ENCODE measurements at places on chromosomes 7 and 10.

DNA sequence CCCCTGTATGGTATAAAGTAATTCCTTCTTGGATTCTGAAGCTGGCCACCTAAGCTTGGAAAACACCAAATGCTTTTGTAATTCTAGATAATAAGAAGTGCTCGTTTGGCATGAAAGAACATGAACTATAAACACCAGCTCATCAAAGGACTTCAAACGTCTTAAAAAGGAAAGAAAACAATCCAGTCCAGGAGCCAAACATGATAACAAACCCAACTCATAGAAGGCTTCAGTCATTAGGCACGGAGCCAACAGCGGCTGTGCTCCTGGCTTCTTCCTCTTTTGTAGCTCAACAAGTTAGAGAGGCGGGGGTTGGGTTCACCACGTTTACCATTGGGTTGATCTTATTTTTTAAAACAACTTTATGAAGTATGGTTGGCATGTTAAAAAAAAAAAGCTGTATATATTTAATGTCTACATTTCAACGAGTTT is 56.4 kb upstream of the ECHDC3 start:
- DNase-seq, result no peak

- DNase-seq, result no peak
Measured at GRCh38 chr7:44065431-44066110, at the start of gene PGAM2. Gene PGAM2 (minus strand): TSS chr7:44065567. CDS start chr7:44065529, 38 bp downstream.

- no peak for DNase-seq
Measured at GRCh38 chr7:159120540-159120919, 24.1 kb downstream of the VIPR2 start.

GRCh38 chr10:122407375-122408125 is 33.0 kb downstream of the PLEKHA1 start:
- no peak for DNase-seq

GRCh38 chr10:100976906-100977305 is 7.6 kb downstream of the SEMA4G start:
- DNase-seq, result no peak

DNA sequence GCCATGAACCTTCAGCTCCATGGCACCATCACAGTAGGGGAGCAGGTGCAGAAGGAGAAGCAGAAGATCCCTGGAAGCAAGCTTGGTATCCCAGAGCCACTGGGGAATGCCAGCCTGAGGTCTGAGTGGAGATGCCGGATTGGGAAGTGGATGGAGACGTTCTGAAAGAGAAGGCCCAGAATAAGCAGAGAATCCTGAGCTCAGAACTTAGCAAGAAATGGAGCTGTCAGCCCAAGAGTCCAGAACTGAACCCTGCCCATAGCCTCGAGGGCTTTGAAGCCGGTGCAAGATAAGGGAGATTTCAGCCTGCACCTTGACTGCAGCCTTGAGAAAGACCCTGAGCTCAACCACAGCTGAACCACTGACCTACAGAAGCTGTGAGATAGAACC is 13.9 kb upstream of the GDF10 start:
- DNase-seq, result no peak

DNA sequence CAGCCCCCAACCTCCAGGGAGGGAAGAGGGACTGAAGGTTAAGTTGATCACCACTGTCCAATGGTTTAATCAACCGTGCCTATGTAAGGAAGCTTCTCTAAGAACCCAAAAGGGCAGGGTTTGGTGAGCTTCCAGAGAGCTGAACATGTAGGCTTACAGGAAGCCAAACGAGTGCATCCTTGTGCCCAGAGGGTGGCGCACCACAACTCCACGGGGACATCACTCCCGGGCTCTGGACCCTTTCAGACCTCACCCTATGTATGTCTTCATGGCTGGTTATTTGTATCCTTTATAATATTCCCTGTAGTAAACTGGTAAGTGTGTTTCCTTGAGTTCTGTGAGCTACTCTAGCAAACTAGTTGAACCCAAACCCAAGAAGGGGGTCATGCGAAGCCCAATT is 11.5 kb upstream of the NFKB2 start:
- no peak for DNase-seq

- DNase-seq, result no peak
Measured at GRCh38 chr7:137040745-137041144, 172.3 kb downstream of the CHRM2 start.

GRCh38 chr7:39421251-39421650 is 145.0 kb upstream of the YAE1 start:
- no peak for DNase-seq

DNA sequence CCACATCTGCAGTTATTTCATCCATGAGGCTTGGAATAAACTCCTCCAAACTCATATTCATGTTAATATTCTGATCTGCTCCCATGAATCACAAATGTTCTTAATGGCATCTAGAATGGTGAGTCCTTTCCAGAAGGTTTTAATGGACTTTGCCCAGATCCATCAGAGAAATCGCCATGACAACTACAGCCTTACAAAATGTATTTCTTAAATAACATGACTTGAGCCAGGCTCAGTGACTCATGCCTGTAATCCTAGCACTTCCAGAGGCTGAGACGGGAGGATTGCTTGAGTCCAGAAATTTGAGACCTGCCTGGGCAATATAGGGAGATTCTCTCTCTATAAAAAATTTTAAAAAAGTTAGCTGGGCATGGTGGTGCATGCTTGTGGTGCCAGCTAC is 102.1 kb upstream of the TMEM168 start:
- DNase-seq, result no peak

DNA sequence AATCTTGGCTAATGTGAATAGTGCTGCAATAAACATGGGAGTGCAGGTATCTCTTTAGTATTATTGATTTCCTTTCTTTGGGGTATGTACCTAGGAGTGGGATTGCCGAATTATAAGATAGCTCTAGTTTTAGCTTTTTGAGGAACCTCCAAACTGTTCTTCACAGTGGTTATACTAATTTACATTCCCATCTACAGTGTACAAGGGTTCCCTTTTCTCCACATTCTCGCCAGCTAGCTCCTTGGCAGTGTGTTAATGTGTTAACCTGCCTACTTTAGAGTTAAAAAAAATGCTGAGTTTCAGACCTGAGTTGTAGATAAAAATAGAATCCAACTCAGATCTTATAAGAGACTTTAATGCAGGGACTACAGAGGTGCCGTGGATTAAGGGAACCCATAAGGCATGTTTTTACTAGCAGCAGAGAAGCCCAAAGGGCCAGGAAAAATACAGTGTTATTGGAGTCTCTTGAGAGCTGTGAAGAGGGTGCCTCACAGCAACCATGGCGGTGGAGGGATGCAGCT is 35.4 kb downstream of the CDK13 start:
- no peak for DNase-seq

DNA sequence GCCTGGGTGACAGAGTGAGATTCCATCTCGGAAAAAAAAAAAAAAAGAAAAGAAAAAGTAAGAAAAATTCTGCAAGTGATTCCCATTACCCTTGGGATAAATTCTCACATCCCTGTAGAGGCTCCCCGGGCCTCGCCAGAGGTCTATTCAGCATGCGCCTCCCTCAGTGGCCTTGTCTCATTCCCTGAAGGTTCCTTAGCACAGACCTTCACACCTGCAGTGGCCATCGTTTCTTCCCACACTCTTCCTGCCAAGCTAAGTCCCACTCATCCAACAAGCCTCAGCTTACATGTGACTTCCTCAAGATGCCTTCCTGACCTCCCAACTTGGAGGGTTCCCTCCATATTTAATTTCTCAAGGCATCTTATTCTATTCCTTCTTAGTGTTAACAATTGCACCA is 20.9 kb upstream of the BAG3 start:
- DNase-seq, result no peak

GRCh38 chr7:146966274-146966673 is 849.7 kb downstream of the CNTNAP2 start:
- DNase-seq, result no peak

GRCh38 chr10:122647383-122647968 is 52.2 kb downstream of the C10orf120 start:
- DNase-seq, result no peak

DNA sequence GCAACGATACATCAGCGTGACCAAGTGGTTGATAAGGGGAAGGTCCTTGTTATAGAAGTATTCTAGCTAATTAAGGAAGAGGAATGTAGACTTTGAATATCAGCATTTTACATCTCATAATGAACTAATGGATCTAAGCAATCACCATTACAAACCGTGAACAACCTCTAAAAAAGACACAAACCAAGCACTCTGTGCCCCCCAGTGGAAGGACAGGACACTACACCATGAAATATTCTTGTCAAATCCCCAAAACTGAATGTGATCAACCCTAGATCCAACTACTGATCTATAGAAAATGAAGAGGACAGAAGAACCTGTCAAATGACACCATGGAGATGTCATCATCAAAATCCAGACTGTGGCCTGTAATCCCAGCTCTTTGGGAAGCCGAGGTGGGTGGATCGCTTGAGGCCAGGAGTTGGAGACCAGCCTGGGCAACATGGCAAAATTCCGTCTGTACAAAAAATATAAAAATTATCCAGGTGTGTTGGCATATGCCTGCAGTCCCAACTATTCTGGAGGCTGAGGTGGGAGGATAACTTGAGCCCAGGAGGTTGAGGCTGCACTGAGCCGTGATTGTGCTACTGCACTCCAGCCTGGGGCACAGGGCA is 111.3 kb upstream of the CARD11 start:
- no peak for DNase-seq

GRCh38 chr10:45378914-45379726 is 5.1 kb downstream of the ALOX5 start:
- DNase-seq, result no peak

DNA sequence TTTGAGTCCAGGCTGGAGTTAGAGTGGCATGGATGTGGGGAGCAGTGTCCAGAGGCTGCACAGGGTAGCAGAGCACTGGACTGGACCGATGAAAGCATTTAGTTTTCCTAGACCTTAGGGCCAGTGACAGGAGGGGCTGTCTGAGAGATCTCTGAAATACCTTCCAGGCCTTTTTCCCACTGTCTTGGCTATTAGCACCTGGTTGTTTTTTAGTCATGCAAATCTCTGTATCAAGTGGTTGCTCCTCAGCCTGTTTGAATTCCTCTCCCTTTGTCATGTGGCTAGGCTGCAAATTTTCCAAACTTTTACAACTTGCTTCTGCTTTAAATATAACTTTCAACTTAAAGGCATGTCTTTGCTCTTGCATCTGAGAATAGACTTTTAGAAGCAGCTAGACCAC is 504.3 kb upstream of the VSTM2A start:
- DNase-seq, result no peak

DNA sequence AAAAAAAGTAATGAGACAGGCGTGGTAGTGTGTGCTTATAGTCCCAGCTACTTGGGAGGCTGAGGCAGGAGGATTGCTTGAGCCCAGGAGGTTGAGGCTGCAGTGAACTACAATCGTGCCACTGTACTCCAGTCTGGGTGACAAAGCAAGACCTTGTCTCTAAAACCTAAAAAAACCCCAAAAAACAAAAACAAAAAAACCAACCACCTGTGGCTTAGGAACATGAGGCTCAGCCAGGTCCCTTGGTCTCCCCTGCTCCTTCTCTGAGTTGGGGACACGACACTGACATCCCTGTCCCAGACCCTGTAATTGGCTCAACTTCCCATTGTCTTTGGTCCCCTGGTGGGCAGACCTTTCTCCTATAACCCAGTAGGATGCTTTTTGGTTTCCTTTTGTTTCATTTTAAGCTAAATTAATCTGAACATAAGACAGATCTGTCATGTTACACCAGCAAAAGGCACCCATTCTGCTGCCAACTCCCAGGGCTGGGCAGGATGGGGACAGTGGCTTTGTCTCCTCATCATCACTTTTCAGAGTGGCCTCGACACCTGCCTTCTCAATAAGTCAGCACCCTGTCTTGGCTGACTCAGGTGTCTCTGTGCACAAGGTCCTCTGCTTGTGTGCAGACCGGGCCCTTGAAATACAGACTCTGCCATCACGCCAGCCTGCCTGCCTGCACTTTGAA is 74.4 kb downstream of the MYL10 start:
- no peak for DNase-seq

- DNase-seq, result no peak
Measured at GRCh38 chr7:142487124-142487523, 229.3 kb upstream of the PRSS58 start.

DNA sequence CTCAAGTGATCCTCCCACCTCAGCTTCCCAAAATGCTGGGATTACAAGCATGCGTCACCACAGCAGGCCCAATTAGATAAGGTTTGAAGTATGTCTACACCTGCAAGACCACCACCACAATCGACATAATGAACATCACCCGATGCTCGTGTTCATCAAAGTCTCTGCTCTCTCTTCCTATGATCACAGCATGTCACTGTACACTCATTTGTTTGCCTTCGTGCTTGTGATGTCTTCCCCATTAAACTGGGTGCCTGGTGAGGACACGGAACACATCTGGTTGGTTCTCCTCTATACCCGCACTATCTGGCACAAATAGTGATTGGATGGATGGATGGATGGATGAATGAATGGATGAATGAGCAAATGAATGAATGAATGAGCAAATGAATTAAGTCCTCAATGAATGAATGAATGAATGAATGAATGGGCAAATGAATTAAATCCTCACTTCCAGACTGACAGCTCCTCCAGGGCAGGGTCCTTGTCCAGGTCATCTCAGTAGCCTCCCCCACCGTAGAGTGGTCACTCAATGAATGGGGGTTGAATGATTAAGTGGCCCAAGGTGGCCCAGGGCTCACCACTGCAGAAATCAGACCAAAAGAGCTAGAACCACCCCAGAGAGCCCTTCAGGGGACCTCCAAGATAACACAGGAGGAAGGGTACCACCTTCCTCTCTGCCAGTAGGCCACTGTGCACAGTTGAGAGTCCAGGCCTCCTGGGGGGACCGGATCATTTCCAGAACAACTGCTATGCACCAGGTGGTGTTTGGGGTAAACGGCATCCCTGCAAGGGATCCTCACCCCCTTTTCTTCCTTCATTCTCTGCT is 101.9 kb upstream of the TNRC18 start:
- no peak for DNase-seq

DNA sequence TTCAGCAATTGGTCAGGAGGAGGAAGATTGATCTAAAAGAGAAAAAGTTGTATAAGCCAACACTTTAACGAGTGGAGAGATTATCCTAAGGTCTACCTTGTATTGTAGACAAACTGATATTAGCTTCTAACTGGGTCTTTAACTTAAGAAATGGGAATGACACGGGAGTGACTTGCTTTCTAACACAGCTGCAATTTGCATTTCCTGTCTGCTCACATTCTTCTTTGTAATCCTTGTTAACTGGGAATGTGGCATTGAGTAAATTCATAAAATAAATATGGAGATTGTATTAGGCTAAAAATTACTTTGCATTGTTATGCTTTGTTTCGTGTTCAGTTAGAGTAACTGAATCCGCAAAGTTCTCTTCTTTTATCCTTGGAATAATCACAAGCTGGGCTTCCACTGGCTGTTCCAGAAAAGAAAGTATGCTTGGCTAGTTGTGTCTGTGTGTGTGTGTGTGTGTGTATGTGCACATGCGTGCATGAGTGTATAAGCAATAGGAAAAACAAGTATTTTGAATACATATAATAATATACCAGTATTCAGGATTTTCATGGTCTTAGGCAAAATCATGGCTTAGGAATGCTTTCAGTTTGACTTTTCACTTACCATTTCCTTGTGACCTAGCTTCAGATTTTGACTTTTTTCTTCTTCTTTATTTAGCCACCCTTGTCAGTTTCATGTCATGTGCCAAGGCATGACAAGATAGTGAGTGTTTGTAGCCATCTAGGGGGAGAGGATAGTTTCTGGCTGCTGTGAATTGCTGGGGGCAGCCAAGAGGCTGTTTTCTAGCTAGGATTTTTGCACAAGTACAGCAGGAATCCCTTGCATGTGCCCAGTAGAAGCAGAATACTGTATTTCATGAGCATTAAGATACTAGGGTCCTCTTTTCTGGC is 54.5 kb upstream of the FZD8 start:
- DNase-seq, result no peak
